ENCODE measurements at places on chromosomes 4 and X.

DNA sequence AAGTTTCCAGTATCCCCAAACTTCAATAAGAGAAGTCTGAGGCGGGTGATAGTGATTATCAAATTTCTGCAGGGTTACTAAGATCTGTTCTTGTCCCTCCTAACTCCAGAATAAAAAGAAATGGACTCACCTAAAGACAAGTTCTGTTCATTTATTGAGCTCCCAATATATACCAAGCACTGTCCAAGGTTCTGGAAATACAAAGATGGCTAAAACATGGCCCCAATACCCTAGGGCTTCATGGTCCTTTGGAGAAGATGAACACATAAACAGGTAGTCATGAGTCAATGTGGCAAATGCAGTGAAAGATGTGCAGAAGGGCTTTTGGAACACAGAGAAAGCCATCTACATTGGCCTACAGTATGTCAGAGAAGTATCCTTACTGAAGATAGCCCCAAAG, 231.2 kb downstream of the PPP1R2C start:
- DNase-seq = no peak

DNA sequence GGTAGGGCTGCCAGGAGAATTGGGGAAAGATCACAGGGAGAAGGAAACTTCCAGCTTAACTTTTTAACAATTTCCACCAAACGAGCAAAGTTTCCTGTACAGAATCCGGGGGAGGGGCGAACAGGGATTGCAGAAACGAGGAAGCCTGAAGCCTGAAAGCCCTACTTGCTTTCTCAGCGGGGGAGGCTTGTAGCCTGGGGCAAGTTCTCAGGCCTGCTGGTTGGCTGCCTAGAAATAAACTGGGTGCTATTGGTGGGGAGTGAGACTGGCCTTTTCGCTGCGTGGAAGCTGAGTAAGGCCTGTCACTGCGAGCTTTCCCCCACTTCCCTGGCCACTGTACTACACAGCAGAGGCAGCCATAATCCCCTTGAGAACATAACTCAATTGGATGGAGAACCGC, 110.8 kb upstream of the ATP8A1 start:
- DNase-seq = no peak

DNA sequence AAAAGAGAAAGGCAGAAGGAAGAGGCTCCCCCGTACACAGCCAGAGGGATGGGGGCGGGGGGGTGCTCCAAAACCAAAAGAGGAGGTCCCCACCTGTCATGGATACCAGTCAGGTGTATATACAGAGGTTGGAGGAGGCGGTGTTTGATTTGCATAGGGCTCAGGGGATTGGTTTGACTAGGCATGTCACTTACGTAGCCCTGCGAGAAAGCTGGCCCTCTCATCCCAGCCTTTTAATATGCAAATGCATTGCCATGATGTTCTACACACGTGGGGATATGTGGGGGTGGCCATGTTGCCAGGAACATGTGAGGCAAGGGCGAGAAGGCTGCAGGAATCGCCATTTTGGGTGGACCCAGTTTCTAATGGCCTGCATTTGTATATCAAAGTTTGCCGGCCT, 38.6 kb downstream of the TMEM150C start:
- no peak for DNase-seq

- DNase-seq = no peak
Measured at GRCh38 chr4:104394406-104395167, 100.1 kb downstream of the CXXC4 start.

DNA sequence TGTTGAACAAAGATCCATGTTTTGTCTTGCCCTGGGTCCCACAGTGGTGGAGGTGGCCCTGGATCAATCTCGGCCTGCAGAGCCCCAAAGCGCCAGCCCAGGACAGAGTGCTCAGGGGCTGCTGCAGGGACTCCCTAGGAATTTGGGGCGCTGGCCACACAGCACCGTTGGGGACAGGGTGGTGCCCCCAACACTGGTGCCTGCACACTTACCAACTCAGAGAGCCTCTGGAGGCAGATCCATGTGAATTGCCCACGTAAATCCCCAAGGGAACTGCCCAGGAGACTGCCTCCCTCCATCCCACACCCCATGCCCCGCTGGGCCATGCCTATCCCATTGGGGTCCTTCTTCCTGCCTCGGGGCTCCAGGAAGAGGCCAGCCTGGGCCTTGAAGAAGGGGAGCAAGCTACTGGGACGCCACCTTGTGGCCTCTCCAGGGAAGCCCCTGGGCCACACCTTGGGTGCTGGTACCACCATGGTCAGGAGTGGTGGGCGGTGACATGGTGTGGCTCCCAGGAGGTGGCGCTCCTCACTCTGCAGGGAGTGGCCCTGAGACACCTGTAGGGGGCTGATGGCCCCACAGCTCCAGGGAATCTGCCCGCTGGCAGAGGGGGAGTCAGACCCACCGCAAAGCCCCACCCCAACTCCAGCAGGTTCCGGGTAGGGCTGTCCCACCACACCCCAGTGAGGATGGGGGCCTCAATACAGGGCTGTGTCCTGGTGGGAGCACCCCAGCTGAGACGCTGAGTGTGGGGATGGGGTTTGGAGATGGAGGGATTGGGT, 22.8 kb downstream of the CFAP99 start:
- DNase-seq = peak; percentile 55

GRCh38 chr4:155692361-155692760, 25.7 kb downstream of the GUCY1A1 start:
- DNase-seq = no peak

DNA sequence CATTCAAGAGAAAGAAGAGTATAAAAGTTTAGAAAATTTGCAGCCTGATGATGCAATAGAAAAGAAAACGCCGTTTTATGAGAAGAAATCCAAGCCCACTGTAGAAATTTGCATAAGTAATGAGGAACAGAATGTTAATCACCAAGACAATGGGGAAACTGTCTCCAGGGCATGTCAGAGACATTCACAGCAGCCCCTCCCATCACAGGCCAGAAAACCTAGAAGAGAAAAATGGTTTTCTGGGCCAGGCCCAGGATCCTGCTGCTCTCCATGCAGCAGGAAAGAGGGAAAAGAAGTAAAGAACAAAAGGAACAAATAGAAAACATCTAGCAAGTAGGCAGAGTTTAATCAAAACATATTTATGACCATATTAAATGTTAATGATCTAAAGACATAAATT, 119.0 kb downstream of the ANKRD50 start:
- DNase-seq = no peak

GRCh38 chr4:3680656-3681055, 85.5 kb upstream of the ADRA2C start:
- no peak for DNase-seq

GRCh38 chrX:71236836-71237235, 13.8 kb downstream of the GJB1 start:
- no peak for DNase-seq

DNA sequence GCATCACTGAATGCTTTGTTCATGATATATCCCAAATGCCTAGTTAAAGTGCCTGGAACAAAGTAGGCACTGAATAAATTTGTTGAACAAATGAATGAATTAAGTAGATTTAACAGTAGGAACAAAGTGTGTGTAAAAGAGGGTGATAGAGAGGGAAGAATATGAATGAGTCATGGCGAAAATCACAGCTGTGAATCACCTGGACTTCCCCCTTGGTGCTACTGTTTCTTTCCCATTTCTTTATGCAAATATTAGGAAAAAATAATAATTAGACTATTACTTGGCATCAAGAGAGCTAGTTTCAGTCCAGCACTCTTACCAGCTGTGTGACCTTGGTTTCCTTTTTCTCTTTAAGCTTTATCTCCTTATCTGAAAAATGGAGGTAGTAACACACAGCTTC, 9.2 kb downstream of the SPIN3 start:
- no peak for DNase-seq

GRCh38 chrX:13055486-13055885, 11.1 kb upstream of the FAM9C start:
- DNase-seq = no peak

DNA sequence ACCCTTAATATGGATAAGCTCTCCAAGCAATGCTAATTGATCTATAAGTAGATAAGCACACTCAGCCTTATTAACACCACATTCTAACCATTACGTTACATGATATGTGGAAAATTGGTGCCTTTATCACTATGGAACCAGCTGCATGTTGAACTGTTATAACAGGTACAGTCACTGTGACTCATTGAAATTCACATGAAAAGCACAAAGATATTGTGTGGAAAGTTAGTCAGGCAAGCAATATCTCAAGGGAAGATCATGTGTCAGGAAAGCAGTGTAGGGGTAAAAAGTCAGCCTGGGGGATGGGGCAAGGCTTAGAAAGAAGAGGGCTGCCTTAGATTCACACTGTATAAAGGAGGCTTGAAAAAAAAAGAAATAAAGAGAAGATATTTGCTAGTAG, 313.7 kb upstream of the SMIM31 start:
- DNase-seq = no peak

- no peak for DNase-seq
Measured at GRCh38 chrX:23822397-23822796, 39.4 kb downstream of the SAT1 start.

DNA sequence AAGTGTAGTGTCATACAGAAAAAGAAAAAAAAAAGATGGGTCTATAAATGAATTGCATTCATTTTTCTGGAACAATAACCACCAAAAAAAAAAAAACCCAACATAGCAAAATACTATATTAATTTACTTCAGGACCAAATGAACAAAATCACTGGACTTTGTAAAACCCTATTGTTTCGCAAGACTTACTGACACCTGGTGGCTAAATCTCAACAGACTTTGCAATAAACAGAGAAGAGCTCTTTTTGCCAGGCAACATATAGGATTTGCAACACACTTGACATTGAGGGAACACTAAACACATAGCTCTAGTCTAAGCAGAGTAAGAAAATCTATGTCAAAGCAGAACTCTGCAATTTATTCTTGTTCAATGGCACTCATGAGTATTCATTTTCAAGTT, 990.2 kb downstream of the STPG2 start:
- no peak for DNase-seq

- DNase-seq = peak; percentile 52
Measured at GRCh38 chr4:184472614-184473498, 1.5 kb downstream of the IRF2 start.

DNA sequence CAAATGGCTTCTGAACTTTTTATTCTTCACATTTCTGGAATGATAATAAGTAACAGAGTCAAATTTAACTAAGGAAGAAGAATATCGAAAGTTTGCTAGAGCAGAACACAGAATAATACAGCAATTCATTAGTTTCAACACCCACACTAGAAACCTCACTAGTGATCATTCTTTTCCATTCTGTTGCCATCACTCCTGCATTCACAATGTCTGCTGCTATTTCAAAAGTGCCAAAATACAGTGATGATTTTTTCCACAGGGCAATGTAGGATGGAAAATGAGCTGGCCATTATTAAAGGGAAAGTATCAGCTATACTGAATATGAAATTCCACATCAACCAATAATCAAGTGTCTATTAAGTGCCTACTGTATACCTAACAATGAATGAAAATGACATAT, 186.7 kb downstream of the USP46 start:
- DNase-seq = no peak

- DNase-seq = no peak
Measured at GRCh38 chrX:153521034-153521433, 3.6 kb downstream of the ATP2B3 start.

DNA sequence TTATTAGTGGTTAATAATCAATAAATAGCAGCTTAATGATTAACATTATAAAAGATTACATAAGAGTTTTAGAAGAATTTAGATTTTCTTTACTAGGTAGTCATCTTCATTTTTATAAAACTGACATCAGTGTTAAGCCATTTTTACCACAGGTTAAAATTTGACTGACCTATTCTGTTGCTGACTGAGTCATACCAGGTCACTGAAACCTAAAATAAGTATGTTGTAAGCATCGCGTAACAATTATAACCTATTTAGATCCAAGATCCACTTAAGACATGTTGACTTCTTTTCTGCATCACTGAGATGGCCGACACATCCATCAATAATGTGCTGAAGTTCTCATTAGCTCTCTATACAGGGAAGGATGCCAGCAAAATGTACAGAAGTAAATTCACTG, 36.7 kb downstream of the ARX start:
- no peak for DNase-seq

DNA sequence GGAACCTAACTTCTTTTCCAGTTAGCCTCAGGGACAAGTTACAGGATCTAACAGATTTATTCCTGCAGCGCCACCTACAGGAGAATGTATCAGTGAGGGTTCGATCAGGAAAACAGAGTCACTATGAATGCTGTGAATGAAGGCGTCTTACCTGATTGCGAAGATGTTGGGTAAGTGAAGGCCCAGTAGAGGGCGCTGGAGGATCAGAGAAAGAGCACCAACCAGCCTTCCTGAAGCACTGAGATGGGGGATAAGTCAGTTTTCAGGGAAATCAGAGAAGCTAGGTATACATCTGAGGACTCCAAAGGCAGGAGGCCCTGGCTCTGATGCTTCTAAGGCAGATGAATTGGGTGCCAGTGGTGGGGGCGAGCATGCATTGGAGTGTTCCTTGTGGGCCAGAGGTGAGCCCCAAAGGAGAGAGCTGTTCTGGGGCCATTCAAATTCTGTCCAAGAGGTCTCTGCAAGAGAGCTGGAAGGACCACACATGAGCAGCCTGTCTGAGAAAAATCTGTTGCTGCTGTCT, 169.9 kb upstream of the AADAT start:
- DNase-seq = no peak

- no peak for DNase-seq
Measured at GRCh38 chrX:107484002-107484726, 34.7 kb downstream of the FRMPD3 start.

DNA sequence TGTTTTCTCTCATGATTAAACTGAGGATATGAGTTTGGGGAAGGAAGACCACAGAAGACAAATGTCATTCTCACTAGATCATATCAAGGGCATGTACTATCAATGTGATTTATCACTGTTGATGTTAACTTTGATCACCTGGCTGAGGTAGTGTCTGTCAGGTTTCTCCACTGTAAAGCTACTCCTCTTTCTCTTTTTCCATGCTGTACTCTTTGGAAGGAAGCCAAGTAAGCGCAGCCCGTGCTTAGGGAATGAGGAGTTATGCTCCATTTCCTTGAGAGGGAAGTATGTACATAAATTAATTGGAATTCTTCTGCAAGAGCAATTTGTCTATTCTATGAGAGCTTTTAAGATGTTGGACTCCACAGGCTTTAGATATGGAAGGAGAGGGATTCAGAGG, 4.0 kb upstream of the KANTR start:
- DNase-seq = no peak

DNA sequence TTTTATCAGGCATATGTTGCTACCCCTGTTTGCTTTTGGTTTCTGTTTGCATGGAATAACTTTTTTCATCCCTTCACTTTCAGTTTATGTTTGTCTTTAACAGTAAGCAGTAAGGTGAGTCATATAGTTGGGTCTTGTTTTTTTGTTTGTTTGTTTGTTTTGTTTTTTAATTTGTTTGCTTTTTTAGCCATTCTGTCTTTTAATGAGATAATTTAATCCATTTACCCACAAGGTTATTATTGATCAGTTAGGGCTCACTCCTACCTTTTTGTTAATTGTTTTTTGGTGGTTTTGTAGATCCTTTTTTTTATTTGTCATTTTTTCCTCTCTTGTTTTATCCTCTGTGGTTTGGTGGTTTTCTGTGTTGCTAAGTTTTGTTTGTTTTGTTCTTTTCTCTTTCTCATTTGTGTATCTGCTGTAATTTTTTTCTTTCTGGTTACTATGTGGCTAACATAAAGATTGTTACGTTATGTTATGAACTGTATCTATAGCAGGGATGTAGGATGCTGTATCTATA, 379.5 kb upstream of the MAD2L1 start:
- DNase-seq = no peak

- DNase-seq = no peak
Measured at GRCh38 chr4:6422105-6422504, 50.3 kb downstream of the PPP2R2C start.
